ENCODE measurements at places on chromosomes 4 and X.

DNA sequence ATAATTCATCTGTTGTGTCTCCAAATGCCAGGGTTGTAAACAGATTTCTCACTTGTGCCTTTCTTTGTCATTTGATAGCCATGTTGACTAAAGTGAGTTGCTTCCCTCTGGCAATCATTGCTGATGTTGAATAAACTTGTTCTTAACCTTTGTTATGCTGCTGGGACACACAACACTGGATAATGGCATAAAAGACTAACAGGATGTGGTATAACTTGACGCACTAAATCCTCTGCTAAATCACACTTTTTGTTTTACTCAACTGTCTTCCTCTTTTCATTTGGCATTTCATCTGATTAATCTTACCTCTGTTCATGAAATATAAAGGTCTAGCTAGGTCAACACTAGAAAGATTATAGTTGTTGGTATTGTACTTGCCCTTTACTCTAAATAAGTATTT lies 17.6 kb upstream of the CXCL5 start:
- no peak for DNase-seq

GRCh38 chr4:130636486-130636885 lies 1540.5 kb downstream of the C4orf33 start:
- DNase-seq = no peak

DNA sequence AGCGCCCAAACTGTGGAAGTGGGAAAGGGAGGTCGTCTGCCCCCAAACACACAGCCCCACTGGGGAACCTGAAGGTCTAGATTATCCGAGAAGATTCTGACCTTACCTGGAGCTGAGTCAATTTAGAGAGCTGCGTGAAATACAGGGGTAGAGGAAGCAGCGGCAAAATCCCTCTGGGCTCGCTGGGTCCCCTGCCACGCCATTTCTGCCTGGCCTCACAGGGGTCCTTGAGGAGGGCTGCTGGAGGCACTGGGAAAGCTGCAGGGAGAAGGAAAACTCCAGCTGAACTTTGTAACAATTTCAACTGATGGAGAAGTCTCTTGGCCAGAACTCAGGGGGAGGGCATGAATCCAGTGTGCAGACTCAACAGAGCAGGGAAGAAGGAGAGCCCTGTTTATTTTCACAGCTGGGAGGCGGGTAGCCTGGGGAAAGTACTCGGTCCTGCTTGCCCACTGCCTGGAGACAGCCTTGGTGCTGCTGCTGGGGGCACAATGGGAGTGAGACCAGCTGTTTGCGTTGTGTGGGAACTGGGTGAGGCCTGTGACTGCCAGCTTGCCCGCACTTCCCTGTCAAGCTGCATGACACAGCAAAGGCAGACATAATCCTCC lies 93.2 kb upstream of the MAPK10 start:
- no peak for DNase-seq

DNA sequence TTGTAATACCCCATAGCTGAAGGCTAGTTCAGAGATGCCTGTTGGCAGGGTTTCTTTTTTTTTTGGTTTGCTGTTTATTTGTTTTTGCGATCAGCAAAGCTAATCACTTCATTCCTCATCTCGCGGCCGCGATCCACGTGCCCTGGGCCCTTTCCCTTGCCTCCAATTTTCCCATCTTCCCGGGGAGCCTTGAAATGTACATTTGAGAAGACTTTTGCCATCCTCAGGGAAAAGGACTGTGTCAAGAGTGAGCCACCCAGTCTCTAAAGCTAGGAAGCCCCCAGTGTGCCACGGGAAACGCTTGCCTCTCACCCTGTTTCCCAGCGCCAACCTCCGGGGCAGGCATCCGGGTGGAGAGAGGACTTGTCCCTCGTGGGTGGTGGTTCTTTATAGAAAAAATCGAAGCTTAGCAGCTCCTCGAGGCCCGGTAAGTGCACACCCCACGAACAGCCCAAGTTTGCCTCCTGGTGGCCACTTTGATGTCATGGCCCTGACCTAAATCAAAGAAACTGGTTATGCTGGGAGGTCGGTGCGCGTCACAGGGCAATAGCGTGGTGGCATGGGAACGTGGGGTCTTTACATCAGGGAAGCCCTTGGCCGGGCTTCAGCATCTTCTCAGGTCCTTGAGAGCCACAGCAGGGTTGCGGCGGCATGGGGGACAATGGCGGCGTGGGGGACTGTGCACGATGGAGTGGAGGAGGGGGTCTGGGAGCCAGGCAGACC lies 42.0 kb downstream of the MAP7D3 start:
- no peak for DNase-seq

DNA sequence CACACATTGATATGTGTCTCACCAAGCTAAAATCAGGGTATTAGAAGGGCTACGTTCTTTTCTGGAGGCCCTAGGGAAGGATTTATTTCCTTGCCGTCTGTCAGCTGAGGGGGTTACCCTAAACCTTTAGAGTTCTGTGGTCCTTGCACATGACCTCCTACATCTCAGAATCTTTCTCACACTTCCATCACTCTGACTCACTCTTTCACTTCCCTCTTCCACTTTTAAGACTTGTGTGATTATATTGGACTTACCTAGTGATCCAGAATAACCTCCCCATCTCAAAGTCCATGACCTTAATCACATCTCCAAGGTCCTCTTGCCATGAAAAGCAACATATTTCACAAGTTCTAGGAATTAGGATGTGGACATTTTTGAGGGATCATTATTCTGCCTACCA lies 53.6 kb upstream of the FUNDC1 start:
- no peak for DNase-seq

DNA sequence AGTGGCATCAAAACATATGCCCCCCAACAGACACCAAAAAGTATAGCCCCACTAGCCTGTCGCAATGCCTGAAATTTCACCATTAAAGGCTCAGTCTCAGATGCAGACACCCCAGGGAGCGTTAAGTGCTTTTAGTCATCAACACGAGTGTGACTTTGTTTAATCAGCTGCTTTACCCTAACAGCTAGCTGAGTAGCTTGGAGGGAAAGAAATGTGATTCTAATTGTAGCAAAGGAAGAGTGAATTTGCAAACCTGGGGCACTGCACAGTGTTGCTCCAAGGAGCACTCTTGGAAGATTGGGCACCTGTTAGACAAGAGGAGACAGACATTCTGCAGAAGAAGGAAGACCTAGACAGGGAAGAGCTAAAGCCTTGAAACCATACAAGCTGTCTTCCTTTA lies 145.1 kb downstream of the BEND2 start:
- DNase-seq = no peak

DNA sequence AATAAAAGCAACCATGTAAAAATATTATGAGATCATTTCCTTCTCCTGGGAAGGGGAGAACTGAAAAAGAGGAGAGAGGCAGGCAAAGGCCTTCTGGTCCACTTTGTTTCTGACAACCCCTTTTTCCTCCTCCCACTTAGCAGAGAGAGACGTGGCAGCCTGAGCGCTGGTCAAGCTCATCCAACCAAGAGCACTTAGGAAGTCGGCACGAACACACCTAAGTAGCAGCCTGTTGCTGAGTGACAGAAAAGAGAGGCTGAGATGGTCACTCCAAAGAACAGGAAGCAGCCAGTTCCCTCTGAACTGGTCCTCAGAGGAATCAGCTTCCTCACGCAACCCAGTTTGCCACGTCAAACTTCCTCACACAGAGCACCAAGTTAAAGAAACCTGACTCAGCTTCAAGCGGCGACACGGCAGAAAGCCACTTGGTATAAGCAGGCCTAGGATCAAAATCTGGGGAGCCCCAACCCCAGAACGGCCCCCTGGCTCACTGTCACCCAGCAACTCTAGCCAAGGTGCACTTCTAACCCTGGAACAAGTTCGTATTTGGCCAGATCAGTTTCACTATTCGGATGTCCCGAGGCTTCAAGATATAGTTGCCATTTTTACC lies 861 bp downstream of the SEC24D start:
- no peak for DNase-seq

DNA sequence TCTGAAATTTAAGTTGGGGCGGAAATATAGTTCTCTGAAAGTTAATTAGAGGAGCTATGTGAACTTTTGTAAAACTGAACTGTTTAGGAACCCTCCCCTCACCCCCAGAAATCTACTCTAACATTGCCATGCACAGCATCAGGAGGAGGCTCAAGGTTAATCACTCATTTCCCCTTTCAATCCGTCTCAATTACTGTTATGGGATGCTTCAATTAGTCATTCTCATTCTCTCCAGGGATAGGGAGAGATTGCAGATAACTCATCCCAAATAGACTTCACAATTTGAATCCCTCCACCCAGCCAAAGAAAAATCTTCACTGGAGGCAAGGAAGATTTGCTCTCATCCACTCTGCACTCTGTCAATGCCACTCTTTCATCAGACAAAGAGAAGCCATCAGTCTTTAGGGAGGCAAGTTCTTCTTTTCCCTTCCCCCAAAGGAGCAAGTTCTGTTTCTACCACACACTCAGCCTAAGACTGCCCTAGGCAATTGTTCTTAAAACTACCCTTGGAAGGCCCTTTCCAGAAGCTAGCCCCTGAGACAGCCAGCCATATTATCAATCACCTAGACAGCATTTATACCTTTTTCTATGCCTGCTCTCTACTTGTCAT lies 140.4 kb downstream of the SLC10A7 start:
- no peak for DNase-seq

All from activated naive CD4-positive, alpha-beta T cell (primary cell).